ENCODE measurements at places on chromosomes 3 and 15.

- DNase-seq: no peak
Measured at GRCh38 chr3:11480663-11481298, 162.9 kb downstream of the VGLL4 start.

DNA sequence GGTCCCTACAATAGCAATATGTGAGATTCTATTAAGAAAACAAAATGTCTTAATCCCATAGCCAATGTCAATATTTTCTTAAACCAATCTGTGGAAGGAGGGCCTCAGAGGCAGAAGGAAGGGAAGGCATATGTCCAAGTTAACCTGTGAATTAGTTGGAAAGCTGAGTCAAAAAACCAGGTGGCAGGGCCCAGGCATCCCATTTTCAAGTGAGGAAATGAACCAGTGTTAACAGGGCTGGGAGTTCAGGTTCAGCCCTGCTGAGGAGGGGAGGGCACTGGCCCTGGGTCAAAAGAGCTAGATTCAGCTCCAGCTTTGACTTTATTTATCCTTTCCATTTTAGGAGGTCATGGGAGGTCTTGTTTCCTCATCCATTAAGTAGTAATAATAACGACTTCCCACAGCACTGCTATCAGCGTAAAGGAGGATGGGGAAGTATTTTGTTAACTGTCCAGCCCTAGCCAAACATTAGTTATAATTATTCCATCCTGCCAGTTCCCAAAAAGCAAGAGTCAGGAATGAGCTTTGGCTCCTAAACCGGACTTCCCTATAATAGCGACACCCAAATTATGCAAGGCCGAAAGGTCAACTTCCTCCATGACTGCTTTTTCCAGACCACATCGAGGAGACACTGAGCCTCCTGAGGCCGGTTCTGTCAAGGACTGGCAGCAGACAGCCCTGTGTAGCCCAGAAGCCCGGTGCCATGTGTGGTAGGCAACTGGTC lies 3.2 kb downstream of the MASP1 start:
- DNase-seq: no peak

DNA sequence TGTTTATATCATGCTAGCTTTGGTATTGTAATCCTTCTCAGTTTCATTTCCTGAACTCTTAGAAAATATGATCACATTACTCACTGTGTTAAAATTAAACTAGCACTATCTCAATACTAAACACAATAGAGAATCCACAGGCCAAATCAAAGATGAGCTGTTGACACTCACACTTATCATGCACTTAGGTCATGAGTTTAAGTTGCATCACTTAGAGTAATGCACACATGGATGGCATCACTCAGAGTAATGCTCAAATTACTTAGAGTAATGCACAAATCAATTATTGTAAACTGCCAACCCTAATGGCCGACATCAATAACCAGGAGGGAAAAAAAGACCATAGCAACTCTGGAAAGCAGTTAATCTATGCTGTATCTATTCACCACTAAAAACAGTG lies 40.0 kb upstream of the MCF2L2 start:
- DNase-seq: no peak

- no peak for DNase-seq
Measured at GRCh38 chr3:3766140-3766539, 33.1 kb upstream of the LRRN1 start.

DNA sequence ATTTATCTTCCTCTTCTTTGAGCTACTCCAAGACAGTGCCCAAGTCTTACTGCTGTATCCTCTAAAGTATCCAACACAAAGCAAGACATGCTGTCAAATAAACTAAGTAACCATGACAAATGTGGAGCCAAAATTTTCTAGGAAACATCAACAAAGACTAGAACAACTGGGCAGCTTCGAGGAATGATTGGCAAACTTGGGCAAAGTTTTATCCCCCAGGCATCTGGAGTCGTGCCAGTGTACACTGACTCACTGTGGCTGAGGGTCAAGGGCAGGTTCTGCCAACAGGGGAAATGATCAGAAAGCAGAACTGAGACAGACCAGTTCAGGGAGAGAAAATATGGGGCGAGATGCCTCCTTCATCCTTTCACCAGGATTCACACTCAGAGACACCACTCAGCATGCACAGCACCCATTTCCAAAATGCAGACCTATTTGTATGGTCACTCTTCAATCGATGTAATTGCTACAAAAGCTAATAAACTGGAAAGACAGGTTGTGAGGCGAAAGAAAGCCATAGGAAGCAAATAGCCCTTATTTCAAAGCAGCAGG lies 65.8 kb downstream of the MB21D2 start:
- no peak for DNase-seq

DNA sequence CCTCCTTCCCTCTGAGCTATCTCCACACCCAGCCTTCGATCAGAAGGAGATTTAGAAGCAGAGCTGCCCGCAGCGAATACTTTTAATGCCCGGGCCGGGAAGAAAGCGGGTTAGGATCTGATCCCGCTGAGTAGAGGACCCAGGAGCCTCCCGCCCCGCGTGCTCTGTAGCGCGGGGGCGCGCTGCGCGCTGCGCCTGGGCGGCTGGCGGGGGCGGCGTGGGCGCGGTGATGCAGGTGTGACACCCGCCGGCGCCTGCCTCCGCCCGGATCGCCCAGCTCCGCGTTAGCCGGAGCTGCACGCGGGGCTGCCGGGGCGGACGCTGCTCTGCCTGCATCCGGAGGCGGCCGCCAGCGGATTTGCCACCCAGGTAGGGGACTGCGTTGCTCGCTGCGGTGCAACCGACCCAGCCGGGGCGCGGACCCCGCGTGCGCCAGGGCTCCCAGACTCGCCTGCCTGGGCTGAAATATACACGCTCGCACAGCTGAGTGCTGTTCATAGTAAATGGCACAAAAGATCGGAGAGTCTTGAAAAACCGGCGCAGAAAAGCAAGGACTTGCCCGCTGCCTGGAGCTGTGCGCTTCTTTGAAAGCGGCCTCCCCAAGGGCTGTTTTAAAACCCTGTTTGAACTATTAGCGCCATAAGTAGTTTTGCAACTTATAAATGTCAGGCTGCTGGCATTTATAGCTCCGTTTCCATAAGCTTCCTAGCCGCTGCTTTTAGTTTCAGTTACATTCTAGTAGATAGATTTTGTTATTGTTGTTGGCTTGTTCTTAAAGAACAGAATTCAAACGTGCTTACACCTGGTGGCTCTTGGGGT lies at the start of gene SV2B:
TSS of gene SV2B (plus strand) at position 263 of the 819 bp plus-strand sequence. CDS start 126,007 bp downstream, outside the sequence.
- DNase-seq: no peak

- no peak for DNase-seq
Measured at GRCh38 chr3:52094571-52095485, 38.5 kb upstream of the DUSP7 start.

GRCh38 chr3:146705225-146705624 lies 100.1 kb upstream of the PLSCR5 start:
- no peak for DNase-seq

DNA sequence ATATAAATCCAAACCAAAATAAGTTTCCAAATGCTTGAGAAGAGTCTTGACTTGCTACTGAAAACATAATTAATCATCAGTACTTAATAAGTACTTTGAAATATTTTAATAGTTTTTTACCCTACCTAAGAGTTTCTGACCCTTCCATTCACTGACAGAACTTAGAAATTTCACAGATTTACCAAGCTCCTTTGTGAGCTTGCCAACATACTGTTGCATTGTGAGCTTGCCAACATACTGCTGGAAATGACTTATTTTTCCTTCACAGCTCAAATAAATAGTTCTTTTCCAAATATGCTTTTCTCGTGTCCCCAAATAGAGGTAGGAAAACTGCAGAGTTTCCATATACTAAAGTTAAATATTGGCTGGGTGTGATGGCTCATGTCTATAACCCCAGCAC lies 9.6 kb upstream of the AADAC start:
- DNase-seq: no peak

GRCh38 chr3:52561028-52561747 lies 24.8 kb downstream of the UQCC5 start:
- DNase-seq: no peak

- no peak for DNase-seq
Measured at GRCh38 chr3:69649120-69650065, 89.9 kb upstream of the MITF start.

GRCh38 chr3:83354205-83354604 lies 1592.8 kb upstream of the GBE1 start:
- no peak for DNase-seq

GRCh38 chr3:142586803-142587406 lies 8.4 kb upstream of the ATR start:
- DNase-seq: no peak

GRCh38 chr3:138389144-138389601 lies 40.8 kb downstream of the MRAS start:
- no peak for DNase-seq

GRCh38 chr15:99365242-99365641 lies 114.0 kb downstream of the LRRC28 start:
- DNase-seq: no peak
